ENCODE measurements at places on chromosomes 13 and 19.
A peak's percentile ranks its signal among the peaks of the same experiment; 100 is the strongest.

DNA sequence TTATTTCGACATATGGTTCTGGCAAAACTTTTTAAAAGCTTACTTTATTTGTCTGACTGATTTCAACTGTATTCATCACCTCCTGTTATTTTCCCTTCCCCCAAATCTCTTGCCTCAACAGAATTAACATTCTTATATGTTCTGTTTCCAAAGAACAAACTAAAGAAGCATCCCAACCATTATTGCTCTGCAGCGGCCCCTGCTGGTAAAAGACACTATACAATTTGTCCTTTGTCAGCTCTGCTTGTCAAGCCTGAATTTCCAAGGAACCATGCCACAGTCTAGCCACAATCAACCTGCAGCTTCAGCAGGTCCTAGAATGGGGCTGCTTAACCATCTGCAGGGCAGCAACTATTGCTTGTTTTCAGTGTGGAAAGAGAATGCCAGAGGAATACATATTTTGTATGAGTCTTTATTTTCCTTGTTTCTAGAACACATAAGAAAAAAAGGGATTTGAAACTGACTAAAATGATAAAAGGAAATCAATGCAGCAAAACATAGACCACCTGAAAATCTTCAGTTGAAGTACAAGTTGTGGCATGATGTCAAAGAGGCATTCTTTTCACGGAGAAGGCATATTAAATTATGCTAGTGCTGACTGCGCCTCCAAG lies 845.3 kb downstream of the DIAPH3 start:
- DNase-seq: no peak

DNA sequence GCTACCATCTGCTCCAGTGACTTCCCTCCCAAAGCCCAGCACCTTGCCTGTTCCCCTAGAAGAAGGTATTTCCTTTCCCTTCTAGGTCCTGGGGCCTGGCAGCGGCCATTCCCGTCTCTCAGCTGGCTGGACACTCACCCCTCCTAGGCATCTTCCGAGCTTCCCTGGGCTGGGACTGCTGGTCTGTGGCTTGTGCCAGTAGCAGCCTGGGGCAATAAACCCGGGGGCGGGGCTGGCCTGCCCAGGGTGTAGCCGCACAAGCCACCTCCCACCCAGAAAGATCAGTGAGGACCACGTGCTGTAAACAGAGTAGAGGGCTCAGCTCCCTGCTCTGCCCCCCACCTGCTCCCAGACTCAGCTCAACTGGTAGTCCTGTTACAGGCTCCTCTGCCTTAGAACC lies 15.0 kb downstream of the LIPE start:
- peak; percentile 22 for DNase-seq

DNA sequence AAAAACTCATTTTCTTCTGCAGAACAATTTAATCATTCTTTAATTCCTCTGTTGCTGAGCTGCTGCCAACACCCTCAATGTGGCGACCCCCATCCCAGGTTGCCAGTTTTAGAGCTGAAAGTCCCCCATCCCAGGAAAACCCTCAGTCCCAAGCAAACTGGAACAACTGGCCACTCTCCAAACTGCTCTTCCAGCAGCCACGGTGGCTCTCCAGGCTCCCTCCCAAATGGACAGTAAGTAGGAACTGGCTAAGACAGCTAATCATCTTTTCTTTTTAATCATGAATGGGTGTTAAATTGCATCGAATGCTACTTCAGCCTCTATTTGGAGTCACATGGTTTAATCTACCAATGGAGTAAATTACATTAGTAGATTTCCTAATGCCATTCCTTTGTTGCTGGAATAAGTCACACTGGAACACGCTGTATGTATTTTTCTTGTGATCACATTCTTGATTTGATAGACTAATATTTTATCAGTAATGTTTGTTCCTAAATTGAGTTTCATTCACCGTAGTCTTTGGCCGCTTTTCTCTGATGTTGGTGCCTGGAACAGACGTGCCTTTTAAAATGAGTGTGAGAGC lies 33.7 kb upstream of the VSTM2B start:
- no peak for DNase-seq

DNA sequence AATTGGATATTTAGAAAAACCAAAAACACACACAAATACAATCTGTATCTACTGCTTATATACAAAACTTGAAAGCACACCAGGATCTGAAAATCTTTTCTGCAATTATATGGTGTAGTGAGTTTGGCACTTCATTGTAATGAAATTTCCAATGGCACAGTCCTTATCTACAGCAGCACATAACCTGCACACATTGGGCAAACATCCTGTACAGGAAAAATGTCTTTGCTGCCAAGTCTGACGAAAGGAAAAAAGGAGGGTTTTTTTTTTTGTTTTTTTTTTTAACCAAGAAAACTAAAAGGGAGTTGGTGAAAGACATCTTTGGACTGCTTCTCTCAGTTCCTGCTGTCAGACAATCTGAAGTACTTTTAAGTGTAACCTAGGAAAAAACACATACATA lies 107.8 kb downstream of the FOXO1 start:
- no peak for DNase-seq

DNA sequence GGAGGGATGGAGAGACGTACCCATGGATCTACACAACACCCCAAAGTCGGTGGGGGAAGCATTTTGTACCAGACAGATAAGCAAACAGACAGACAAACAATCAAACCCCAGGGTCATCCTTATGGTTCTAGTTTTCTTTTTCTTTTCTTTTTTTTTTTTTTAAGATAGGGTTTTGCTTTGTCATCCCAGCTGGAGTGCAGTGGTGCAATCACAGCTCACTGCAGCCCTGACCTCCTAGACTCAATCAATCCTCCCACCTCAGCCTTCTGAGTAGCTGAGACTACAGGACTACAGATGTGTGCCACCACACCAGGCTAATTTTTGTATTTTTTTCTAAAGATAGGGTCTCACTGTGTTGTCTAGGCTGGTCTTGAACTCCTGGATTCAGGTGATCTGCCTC lies 17.9 kb upstream of the FBL start:
- DNase-seq: no peak

GRCh38 chr13:24243302-24243701 lies 66.1 kb upstream of the C1QTNF9 start:
- no peak for DNase-seq

DNA sequence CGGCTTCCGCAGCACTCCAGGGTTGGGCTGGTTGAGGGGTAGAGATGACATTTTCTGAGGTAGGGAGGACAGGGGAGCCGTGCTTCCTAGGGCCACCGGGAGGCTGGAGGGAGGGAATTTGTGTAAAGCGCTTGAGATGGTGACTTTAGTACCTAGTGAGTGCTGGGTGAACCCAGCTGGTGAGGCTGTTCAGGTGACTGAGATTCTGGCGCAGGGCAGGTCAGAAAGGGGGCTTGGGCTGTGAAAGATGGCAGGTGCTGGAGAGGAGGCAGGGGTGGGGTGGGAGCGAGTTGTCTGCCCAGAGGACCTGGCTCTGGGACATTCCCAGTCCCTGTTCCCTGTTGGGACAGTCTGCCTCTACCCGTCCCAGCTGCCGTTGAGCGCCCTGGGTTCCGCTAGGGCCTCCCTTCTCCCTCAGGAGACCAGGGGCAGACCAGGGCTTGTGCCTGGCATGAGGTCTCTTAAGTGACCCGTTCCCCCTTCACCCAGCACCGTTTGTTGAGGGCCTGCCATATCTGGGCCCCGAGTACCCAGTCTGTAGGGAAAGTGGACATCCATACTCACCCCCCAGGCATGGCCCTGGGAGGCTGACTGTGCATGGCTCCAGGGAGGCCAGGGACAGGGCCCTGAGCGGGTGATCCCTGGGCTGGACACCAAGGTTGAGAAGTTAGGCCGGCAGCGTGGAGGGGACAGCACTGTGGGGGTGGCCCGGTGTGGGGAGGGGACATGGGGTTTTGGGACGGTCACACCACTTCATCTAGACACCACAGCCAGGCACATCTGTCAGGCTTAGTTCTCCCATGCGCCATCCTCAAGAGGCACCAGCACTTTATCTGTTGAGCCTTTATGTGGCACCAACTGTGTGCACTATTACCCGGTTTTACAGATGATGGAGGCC lies 5.0 kb downstream of the PTOV1 start:
- DNase-seq: no peak

DNA sequence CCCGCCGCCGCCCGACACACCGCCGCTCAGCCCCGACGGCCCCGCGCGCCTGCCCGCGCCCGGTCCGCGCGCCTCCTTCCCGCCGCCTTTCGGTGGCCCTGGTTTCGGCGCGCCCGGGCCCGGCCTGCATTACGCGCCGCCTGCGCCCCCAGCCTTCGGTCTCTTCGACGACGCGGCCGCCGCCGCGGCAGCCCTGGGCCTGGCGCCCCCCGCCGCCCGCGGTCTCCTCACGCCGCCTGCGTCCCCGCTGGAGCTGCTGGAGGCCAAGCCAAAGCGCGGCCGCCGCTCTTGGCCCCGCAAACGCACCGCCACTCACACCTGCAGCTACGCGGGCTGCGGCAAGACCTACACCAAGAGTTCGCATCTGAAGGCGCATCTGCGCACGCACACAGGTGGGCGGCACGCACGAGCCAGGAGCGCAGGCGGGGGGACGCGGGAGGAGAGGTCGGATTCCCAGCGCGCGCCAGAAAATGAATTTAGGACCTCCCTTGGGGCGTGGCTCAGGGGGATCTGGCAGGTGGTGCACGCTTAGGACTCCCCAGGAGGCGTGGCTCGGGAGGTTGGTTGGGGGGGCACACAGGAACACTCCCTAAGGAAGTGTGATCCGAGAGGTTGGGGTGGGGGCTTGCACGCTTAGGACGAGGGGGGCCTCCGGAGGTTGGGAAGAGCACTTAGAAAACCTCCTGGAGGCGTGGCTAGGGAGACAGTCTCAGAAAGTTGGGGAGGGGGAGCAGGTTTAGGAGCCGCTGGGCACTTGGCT lies 1.2 kb downstream of the KLF2 start:
- no peak for DNase-seq

- DNase-seq: no peak
Observed at GRCh38 chr19:574658-575526, 2.5 kb downstream of the BSG start.

DNA sequence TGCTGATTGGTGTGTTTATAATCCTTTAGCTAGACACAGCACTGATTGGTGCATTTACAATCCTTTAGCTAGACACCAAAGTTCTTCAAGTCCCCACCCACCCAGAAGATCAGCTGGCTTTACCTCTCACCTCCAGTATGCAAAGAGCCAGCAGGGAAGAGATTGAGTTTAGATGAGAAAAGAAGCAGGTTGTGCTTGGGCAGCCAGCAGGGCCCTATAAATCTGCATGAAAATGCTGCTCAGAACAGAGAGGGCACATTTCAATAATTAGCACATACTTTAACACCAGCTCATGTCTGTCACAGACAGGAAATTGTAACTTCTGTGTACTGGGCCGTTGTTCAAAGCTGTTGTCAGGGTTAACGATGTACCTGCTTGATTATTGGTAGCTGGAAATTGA lies 1204.3 kb downstream of the UQCRFS1 start:
- no peak for DNase-seq

DNA sequence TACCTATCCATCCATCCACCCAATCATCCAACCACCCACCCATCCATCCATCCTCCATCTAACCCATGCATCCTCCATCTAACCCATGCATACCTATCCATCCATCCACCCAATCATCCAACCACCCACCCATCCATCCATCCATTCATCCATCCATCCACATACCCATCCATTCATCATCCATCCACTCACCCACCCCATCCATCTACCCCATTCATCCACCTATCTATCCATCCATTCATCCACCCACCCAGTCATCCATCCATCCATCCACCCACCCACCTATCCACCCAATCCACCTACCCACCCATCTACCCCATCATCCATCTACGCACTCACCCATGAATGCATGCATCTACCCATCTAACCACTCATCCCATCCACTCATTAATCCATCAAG lies 6.6 kb downstream of the MICOS13 start:
- no peak for DNase-seq

GRCh38 chr13:75725736-75726135 lies 89.6 kb downstream of the LMO7 start:
- no peak for DNase-seq

GRCh38 chr13:77779552-77780272 lies 82.2 kb downstream of the SLAIN1 start:
- peak; percentile 2 for DNase-seq

DNA sequence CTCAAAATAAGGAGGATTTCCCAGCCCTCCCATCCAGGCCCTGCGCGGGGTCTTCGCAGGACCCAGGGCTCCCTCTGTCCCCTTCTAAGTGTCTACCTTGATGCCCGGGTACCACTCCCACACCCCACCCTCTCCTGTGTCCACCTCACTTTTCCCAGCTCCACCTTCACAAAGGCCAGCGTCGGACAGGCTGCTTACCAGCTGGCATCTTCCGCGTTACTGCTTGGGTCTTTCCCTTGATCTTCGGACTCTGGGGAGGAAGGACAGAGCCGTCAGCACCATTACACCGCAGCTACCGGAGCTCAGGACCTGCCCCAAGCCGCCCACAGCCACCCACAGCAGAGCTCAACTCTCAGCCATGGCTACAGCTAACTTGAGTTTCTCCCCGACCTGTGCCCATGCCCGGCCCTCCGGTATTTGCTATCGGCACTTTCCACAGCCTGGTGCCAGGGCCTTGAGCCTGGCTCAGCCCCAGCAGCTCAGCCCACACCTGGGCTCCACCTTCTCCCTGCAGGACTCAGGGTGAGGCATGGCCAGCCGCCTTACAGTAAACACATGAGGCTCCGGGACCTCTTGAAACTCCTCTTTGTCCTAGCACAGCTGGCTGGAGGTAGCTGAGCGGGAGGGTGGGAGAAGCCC lies 3.8 kb downstream of the C13orf46 start:
- DNase-seq: no peak

- DNase-seq: peak; percentile 18
Observed at GRCh38 chr13:35630551-35631275, 154.2 kb upstream of the MAB21L1 start.

DNA sequence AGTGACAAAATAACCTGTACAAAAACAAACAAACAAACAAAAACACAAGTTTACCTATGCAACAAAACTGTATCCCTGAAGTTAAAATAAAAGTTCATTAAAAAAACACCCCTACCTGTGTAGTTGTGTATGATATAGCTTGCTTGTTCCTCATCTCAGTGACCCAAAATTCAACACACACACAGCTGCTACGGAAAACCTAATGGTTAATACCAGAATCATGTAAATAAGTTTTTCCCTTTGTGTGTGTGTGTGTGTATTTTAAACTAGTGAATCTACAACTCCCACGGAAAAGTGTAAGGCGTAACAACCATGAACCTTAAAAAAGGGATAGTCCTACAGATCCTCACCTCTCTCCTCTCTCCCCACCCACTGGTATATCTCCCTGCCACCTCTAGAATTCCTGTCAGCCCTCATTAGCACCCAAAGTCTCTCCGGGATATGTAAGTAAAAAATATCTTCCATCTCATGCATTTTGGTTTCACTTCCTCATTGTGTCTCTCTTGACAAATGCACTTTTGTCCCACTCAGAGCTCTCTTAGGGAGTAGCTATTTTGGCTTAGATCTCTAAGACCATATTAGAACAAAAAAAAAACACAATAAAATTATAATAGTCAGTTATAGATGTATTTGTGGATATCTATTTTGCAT lies 2236.5 kb downstream of the PCDH9 start:
- no peak for DNase-seq

GRCh38 chr19:30864391-30865215 lies 484.6 kb downstream of the TSHZ3 start:
- DNase-seq: no peak

- no peak for DNase-seq
Observed at GRCh38 chr19:10517760-10518443, 655 bp upstream of the S1PR5 start.

Measured in DMS 273 treated with DMSO at 0.1 percent for 48 hours (cell line).